NCI-H226 (cell line): ENCODE measurements at places on chromosomes 2 and 18.

- no peak for DNase-seq
These were observed 6.6 kb downstream of the ASB18 start for GRCh38 chr2:236257575-236257974.

GRCh38 chr2:38591152-38591551 is 11.6 kb downstream of the HNRNPLL start:
- DNase-seq = no peak

DNA sequence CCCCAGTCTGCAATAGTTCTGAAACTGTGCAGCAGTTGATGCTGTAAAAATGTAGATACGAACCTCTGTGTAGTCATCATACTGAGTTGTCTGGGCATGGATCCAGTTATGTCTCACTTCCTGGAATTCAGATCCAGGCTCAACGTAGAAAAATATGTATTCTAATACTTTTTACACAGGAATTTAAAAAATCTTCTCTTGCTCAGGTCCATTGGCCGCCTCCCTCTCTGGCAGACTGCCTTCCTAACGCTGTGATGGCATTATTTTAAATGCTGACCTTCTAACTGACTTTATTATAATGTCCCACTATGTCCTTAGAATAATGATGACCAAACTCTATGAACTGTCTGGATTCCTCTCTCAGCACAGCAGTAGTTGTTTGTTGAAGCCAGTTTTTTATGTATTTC is 119.6 kb downstream of the FEZ2 start:
- peak; percentile 88 for DNase-seq

GRCh38 chr2:177394594-177394973 is 2.0 kb downstream of the AGPS start:
- no peak for DNase-seq

DNA sequence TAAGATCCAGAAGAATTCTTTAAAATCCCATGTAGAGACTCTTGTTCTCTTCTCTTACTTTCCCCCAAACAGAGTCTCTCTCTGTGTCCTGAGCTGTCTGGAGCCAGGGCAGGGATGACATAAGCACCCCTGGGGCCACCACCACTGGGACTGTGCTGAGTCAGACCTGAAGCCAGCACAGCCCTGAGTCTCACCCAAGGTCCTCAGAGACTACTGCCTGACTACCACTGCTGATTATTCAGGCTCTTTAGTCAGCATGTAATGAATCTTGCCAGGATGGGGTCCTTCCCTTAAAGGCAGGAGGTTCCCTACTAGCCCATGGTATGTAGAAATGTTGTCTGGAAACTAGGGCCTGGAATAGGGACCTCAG is 34.9 kb upstream of the DYNC1I2 start:
- no peak for DNase-seq

DNA sequence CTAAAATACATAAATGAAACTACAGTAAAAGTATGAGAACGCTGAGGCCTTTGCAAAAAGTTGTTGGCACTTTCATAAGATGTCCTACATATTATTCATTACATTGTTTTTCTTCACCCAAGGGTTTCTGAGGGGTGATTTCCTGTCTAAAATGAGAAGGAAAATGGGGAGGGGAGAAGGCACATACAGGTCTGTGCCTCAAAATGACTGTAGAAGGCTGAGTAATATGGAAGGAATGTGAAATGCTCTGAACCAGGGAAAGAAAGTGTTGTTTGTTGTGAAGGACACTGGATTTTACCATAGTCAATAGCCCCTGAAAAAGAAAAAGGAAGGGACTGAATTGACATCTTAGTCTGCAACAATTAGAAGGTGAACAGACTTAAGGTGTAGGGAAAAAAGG is 99.5 kb upstream of the RNF152 start:
- DNase-seq = peak; percentile 55

DNA sequence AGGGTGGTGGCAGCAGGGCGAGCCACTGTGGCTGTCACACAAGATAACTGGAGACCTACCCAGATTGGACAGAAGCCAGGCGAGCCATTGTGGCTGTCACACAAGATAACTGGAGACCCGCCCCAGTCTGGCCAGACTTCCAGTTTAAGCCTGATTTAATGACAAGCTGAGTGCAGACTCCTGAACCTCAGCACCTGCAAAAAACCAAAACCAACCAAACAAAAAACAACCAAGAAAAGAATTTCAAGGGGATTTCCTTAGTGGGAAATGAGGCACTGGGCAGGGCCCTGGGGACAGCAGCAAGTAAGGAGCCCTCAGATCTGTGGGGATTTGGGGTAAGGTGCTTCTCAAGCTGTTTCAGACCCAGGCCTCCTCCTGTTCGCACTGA is 95.2 kb upstream of the BOD1L2 start:
- DNase-seq = no peak

DNA sequence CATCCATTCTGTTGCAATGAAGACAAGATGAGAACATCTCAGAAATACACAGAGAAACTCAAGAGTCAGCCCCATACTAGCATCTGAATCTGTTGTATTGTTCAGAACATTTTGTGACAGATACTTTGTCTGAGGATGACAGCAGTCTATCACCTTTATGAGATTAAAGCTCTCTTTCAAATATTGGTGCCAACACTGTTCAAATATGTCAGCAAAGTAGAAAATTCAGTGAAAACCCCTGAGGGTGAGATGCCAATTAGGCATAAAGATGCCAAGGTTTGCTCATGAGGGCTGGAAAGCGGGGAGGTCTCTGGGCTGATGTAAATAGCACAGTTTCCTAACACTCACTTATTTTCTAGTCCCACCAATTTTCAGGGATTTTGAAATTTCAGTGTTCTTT is 1054.2 kb upstream of the CRIM1 start:
- DNase-seq = no peak

DNA sequence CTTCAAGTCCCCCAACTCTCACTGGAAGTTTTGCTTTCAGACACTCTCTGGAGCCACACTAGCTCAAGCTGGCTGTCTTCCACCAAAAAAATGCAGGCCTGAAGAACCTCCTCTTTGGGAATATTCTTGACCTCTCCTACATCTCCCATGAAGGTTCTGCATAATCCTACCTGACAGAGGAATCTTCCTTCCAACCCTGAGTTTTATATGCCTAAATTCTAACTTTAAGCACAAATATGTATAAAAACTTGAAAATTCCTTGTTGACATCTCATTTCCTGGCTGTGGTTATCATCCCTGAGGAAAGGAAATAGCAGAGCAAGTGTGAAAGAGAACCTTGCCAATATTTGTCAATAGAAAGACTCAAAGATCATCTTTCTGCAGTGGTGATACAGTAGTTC is 249.0 kb downstream of the LPIN1 start:
- DNase-seq = peak; percentile 33

DNA sequence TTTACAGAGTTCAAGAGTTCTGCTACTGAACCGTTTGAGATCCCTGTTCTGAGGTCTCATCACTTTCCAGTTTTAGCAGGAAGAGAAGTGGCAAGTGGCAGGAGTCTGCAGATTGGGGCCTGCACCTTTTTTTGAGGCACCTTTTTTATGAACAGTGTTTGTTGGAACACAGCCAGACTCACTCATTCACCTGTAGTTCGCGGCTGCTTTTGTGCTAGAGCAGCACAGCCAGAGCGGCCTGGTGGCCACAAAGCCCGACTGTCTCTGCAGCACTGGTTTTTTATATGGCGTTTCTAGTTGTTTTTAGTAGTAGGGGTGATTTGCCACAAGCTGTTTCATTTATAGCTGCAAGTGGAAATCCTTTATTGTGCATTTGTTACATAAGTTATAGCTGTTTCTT is 8.6 kb downstream of the ACP1 start:
- DNase-seq = no peak

GRCh38 chr2:121634354-121635307 is 14.6 kb downstream of the CLASP1 start:
- DNase-seq = peak; percentile 27

DNA sequence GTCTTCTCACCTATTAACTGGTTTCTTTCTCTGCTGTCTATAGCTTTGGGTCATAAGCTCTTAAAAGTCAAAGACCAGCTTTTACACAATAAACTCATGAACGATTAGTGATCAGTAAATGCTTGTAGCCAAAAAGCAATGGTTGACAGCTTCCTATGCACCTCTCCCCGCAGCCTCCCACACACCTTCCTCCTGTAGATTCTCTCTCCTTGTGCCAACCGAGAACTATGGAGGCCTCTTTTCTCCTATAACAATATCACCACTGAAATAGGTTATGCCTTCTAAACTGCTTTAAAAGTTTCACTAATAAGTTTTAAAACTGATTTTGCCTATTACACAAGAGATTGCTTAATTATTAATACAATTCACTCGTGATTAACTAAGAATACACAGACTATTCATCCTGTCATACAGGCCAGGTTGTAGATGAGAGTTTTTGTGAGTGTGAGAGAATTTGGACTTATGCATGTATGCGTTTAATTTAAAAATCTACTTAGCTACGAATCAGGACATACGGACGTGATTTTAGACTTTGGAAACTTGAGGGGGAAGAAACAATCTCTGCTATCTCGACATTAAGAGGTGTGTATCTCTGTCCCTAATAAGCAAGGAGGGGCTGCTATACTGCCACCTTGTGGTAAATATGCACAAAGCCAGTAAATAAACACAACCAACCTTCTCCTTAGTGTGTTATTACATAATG is 229.1 kb upstream of the RBBP8 start:
- DNase-seq = peak; percentile 62

- DNase-seq = no peak
These were observed at the start of gene AKAIN1 for GRCh38 chr18:5197032-5197434. AKAIN1 (minus strand) TSS chr18:5197257; CDS start chr18:5197053, 204 bp downstream.

- no peak for DNase-seq
These were observed 115.9 kb downstream of the MEIS1 start for GRCh38 chr2:66550826-66551225.

- DNase-seq = no peak
These were observed 202.2 kb downstream of the RNF152 start for GRCh38 chr18:61690418-61691138.

- DNase-seq = peak; percentile 11
These were observed 2.9 kb downstream of the PROKR1 start for GRCh38 chr2:68646303-68646702.

- DNase-seq = no peak
These were observed 15.5 kb downstream of the CYP1B1 start for GRCh38 chr2:38060236-38061018.

GRCh38 chr2:242053921-242054320 is 184.4 kb downstream of the RTP5 start:
- no peak for DNase-seq

DNA sequence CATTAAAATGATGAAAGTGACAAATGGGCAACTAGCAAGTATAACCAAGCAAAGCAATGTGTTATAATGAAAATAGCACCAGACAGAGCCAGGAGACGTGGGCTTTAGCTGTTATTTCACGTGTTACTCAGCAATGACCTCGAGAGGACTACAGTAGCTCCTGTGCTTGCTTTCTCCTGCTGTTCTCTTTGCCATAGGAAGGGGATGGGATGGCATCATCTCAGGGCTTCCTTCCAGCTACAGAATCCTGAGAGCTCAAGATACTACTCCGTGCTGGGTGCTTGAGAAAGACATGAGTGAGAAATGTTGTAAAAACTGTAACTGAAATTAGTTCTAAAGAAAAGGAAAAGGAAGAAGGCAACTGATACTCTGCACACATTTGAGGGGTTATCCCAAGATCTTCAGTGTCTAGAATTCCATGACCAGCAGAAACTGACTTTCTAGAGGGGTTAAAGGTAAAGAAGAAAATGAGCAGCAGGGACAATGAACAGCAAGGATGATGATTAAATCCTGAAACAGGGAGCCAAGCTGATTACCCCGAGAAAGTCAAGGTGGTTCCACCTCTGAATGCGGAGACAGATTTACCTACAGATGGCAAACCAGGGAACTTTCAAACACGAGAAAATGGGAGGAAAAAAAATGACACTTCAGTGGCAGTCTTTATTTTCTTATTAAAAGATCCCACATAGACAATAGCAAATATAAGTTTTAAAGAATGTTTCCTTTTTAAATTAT is 33.4 kb downstream of the GAREM1 start:
- DNase-seq = no peak

DNA sequence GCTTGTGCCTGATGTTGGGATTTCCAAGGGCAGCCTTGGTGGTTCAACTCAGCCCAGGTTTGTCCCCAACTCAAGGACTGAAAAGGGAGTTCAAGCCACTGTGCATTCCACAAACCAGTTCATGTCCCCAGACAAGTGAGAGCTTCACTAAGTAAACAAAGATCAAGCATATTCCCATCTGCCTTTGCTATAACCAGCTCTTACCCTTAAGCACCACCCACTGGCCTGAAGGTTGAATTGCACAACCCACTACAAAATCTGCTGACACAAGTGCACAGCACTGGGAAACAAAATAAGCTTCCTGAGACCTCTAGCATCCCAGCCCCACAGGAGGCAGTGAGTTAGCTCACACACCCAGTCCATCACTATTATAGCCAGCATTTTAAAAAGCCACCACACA is 516.7 kb downstream of the NR4A2 start:
- DNase-seq = peak; percentile 35

DNA sequence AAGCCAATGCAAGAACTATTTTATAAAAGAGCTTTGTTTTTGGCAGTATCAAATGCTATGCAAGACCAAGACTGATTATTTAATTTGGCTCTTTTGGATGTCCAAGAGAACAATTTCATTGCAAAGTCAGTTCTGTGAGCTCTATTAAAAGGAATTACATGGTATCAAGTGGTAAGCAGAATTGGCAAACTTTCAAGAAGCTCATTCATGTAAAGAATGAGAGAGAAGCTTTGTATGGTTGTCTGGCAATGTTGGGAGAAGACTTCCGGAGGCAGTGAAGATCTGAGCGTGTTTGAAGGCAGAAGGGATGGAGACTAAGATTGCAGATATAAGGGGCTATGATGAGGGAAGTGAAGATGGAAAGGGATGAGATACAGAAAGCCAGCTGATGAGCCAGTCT is 49.6 kb downstream of the CPS1 start:
- no peak for DNase-seq

GRCh38 chr2:190378880-190379237 is 29.3 kb upstream of the MFSD6 start:
- no peak for DNase-seq

DNA sequence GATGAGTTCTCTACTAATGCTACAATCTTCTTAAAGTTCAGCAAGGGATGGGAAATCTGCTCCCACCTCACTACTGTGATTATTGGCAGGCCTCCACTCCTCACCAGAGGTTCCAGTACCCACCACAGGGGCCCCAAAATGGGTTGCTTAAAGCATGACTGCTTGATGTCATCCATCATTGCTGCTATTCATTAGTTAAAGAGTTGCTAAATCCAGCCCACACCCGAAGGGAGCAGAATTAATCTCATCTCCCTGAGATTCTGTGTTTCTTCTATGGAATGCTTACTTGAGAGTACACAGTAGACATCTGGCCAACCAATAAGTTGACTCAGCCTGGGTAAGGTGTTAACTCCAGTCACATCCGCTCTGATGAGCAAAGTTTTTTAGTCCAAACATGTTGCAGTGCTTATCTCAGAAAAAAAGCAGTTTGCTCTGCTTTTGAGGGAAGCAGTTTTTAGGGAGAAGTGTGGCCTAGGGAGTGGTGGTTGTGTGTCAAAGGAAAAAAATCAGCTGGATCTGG is 690.2 kb upstream of the POU3F3 start:
- DNase-seq = no peak

- peak; percentile 88 for DNase-seq
These were observed 57.6 kb downstream of the SLC4A3 start for GRCh38 chr2:219684721-219685689.

GRCh38 chr2:205461169-205461568 is 221.1 kb upstream of the NRP2 start:
- DNase-seq = no peak

- no peak for DNase-seq
These were observed 260.7 kb downstream of the SPAG16 start for GRCh38 chr2:213544940-213545339.
